SK-N-SH (cell line): ENCODE measurements at places on chromosomes 1 and 21. TPM values are rescaled to one million over a fixed set of nuclear protein-coding genes. Genes with fewer than 3 reads are reported as not detected.

DNA sequence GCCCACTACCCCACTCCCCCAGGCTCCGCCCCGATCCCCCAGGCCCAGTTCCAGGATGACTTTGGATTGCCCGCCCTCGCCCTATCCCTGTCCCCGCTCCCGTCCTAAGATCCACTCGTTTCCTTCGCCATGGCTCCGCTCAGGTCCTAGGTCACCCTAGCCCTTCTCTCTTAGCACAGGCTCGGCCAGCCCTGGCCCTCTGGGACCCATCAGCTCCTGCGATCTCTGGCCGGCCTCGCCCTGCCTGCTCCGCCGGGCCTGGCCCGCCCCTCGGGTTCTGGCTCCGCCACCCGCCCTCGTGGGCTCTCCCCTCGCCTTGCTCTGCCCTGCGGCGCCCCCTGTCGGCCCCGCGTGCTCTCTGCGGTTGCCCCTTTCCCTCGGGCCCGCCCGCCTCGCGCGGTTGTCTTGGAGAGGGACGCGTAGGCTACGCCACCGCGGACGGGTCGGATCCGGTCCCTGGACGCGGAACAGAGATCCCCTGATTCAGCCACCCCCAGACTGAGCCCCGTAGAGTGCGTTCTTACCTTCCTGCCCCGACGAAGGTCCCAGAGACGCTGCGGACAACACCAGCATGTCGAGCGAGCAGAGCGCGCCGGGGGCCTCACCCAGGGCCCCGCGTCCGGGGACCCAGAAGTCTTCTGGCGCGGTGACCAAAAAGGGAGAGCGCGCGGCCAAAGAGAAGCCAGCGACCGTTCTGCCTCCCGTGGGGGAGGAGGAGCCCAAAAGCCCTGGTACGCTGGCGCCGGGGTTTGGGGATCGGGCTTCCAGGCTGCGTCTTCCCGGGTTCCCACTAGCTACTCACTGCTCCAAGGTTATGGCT lies at the start of gene LRRC71:
Gene LRRC71, plus strand, starts transcription at position 400 of the 820 bp plus-strand sequence. Its CDS starts 172 bp downstream, at position 572.
- no peaks in the 10 kb centered on the region for H3K36me3 ChIP-seq
- H3K27me3 ChIP-seq = no peaks in the 10 kb centered on the region
- no peaks in the 10 kb centered on the region for H3K4me1 ChIP-seq
- H3K27ac ChIP-seq = no peak within 1 kb of the TSS
- H3K4me3 ChIP-seq = no peak within 1 kb of the TSS; the same call in 1 of the 2 replicates
- peak; percentile 75 for DNase-seq

DNA sequence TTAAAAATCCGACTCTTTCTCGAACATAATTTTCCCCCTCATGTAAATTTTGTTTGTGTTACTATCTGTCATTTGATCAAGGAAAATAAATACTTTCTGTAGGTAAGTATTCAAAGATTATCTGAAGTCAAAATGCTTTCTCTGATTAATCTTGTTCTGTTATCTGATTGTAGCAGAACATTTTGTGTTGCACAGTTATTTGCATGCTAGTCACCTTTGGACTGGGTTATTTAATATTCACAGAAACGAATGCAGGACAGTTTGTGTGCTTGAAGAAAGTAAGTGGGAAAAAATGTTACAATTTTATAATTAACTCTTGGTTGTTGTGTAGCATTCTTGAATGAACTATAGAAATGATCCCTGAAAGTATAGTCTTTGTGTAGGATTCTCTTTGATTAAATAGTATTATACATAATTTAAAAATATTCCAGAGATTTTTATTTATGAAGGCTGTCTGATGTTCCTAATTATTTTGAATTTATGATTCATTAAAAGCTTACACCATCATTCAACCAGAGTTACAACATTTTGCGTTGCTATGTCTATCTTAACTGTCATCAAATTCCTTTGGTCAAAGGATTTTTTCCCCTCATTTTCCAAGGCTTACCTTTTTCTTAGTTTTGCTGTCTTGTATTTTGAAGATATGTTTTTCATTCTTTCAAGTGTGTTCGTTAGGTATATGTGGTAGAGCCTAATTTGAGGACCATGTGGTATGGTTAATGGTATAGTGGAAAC lies 176.6 kb downstream of the GIPC2 start:
- DNase-seq = no peak
- no peaks in the 10 kb centered on the region for H3K36me3 ChIP-seq
- H3K27me3 ChIP-seq = no peaks in the 10 kb centered on the region
- H3K4me1 ChIP-seq = peaks cover 10% of the 10 kb centered on the region

DNA sequence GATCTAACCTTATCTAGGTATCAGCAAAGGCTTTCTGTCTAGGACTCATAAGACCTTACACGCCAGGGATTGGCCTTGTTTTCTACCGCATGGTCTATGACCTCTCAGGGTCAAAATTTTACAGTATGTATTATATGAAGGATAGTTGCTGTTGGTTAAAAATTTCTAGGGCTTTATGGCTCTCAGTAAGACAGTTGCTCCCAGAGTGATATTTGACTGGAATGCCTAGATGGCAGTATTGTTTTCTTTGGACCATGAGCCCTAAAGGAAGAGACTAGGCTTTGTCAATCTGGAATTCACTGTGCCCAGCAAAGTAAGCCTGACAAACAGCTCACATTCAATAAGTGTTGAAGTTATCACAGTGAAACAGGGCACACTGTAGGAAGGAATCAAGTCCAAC lies 37.6 kb downstream of the C1orf87 start:
- no peaks in the 10 kb centered on the region for H3K36me3 ChIP-seq
- no peaks in the 10 kb centered on the region for H3K27me3 ChIP-seq
- H3K4me3 ChIP-seq = no peak overlapping the region
- H3K27ac ChIP-seq = no peak overlapping the region

DNA sequence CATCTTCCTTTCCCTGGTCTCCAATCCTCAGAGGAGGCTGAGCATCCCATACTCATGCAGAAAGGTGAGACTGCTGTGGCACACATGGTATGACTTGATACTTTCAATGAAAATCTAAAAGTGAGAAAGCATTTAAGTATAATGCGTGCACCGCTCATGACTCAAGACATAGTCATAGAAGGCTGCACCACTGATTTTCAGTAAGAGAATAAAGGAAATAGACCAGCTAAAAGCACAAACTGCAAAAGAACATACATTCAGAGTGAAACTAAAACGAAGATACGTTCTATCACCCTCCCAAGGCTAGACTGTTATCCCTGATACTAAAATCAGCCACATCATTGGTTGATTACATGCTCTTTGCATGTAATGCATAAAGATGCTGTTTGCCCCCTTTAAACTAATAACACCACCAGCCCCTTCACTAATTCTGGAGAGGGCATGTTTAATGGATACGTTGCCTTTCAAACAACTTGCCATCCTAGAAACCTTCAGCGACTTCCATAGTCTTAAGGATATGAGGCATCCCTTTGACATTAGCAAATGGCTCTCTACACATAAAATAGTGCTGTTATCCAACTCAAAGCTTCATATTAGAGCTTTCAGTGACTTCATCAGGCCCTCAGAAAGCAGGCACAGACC lies 2.1 kb downstream of the PLD5 start:
- no peak for DNase-seq
- H3K27ac ChIP-seq = no peak overlapping the region

- no peak for DNase-seq
- no peaks in the 10 kb centered on the region; the same call in 1 of the 2 replicates for H3K4me1 ChIP-seq
- H3K27me3 ChIP-seq = no peaks in the 10 kb centered on the region
Measured at GRCh38 chr1:89609781-89610456, 23.0 kb upstream of the LRRC8C start.

- no peaks in the 10 kb centered on the region for H3K36me3 ChIP-seq
- H3K4me1 ChIP-seq = no peaks in the 10 kb centered on the region
- no peaks in the 10 kb centered on the region for H3K27me3 ChIP-seq
- no peak overlapping the region for H3K4me3 ChIP-seq
- DNase-seq = no peak
- H3K27ac ChIP-seq = no peak overlapping the region
Measured at GRCh38 chr1:48462716-48463302, 9.2 kb downstream of the SPATA6 start.

DNA sequence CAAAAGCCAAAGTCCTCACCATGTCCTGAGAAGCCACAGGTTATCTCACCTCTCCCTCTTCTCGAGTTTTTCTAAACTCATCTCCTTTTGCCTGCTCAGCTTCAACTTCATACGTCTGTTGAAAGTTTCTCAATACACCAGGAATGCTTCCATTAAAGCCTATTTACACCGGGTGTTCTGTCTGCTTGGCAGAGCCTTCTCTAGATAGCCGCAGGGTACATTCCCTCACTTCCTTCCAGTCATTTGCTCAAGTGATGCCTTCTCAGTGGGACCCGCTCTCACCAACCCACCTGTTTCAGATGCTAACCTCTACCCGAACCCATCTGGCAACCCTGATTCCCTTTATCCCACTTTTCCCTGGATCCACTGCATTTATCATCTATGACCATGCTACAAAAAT lies 257.0 kb upstream of the ADGRL2 start:
- no peak overlapping the region for H3K27ac ChIP-seq
- no peaks in the 10 kb centered on the region for H3K27me3 ChIP-seq
- H3K4me3 ChIP-seq = no peak overlapping the region
- H3K4me1 ChIP-seq = peaks cover 2% of the 10 kb centered on the region
- DNase-seq = no peak

DNA sequence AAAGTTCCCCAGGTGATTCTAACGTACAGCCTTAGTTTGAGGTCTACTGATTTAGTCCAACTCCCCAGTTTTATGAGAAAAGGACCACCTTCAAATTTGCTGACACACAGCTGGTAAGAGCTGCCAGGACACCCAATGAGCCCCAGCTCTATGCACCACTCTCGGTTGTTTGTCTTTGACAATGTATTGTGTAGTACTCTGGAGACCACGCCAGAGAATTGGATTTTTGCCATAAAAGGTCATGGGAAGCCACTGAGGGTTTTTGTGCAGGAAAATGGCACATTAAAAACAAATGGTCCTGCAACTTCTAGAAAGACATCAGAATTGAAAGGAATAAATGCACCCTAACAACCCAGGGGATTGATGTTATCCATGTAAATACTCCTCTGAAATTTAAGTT lies 7.1 kb upstream of the IER5 start:
- no peaks in the 10 kb centered on the region for H3K27me3 ChIP-seq
- no peak overlapping the region for H3K4me3 ChIP-seq
- no peak overlapping the region for H3K27ac ChIP-seq
- H3K4me1 ChIP-seq = peaks cover 16% of the 10 kb centered on the region; the same call in 1 of the 2 replicates
- H3K36me3 ChIP-seq = no peaks in the 10 kb centered on the region

- H3K4me1 ChIP-seq = peaks cover 8% of the 10 kb centered on the region
- H3K4me3 ChIP-seq = no peak overlapping the region
- no peaks in the 10 kb centered on the region for H3K36me3 ChIP-seq
Measured at GRCh38 chr1:55823541-55824250, 608.5 kb upstream of the USP24 start.

- H3K27me3 ChIP-seq = no peaks in the 10 kb centered on the region
- no peaks in the 10 kb centered on the region for H3K36me3 ChIP-seq
- peak overlapping the region; percentile 67; the same call in 1 of the 2 replicates for H3K27ac ChIP-seq
- H3K4me3 ChIP-seq = no peak overlapping the region
Measured at GRCh38 chr1:94974824-94975223, 47.9 kb upstream of the CNN3 start.

DNA sequence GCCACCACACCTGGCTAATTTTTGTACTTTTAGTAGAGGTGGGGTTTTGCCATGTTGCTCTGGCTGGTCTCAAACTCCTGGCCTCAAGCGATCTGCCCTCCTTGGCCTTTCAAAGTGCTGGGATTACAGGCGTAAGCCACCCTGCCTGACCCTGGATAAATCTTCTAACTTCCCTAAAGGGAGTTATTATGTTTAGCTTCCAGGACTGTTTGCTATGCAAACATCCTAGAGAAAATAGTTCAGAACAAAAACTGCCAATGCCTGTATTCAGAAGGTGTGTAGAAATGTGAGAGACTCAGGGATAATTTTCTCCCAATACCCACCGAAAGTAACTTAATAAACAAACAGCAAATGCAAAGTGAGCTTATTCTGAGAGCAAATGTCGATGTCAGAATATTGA lies 301.2 kb downstream of the TGFB2 start:
- H3K27me3 ChIP-seq = no peaks in the 10 kb centered on the region
- no peak for DNase-seq
- H3K36me3 ChIP-seq = no peaks in the 10 kb centered on the region
- no peak overlapping the region for H3K27ac ChIP-seq

DNA sequence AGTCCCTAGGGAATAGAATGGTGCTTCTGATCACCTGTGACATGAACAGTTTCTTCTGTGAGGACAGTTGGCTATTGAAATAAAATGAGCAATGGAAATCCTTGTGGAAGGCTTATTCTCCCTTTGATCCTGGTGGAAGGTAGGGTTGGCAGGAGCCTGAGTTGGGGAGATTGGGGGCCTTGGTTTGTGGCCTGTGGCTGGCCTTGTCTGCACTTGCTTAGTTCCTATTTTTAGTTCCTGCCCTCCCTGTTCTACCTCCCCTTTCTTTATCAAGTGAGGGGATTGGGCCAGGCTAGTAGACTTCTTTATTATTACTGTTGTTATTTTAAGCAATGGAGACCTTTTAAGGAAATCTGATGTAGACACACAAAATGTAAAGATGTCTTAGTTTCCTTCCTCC lies 8.2 kb downstream of the DMRTB1 start:
- H3K4me3 ChIP-seq = no peak overlapping the region
- no peak for DNase-seq
- no peaks in the 10 kb centered on the region for H3K36me3 ChIP-seq
- no peak overlapping the region for H3K27ac ChIP-seq
- no peaks in the 10 kb centered on the region for H3K27me3 ChIP-seq

DNA sequence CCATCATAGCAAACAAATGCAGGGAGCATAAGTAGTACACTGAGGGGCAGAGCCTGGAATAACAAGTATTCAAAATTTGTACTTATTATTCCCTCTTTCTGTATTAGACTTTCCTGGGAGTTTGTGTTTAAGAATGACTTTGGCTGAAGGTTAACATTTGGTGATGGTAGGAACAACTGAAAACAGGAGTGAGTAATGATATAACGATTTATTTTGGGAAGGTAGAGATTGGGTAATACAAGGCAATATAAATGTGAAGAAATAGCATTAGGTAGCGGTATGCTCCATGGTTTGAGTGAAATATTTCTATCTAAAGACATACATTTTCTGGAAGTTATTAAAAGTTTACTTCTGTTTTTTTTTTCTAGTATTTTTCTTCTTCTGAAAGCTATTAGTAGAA lies 18.5 kb upstream of the C1orf21 start:
- no peak overlapping the region for H3K27ac ChIP-seq
- H3K4me3 ChIP-seq = no peak overlapping the region
- no peak for DNase-seq
- H3K4me1 ChIP-seq = peaks cover 7% of the 10 kb centered on the region; the same call in 1 of the 2 replicates

- no peak overlapping the region for H3K27ac ChIP-seq
- no peaks in the 10 kb centered on the region for H3K36me3 ChIP-seq
- H3K27me3 ChIP-seq = no peaks in the 10 kb centered on the region
- H3K4me1 ChIP-seq = no peaks in the 10 kb centered on the region
Measured at GRCh38 chr1:209250861-209251636, 332.5 kb upstream of the CAMK1G start.

FMO2 gene
- polyA plus RNA-seq = not detected in 2 replicates

PRR9 gene
- not detected in 2 replicates for polyA plus RNA-seq

OR2L8 gene
- not detected in 2 replicates for polyA plus RNA-seq
